ENCODE measurements at places on chromosomes 5 and 9. TPM values are rescaled to one million over a fixed set of nuclear protein-coding genes. Genes with fewer than 3 reads are reported as not detected.

DNA sequence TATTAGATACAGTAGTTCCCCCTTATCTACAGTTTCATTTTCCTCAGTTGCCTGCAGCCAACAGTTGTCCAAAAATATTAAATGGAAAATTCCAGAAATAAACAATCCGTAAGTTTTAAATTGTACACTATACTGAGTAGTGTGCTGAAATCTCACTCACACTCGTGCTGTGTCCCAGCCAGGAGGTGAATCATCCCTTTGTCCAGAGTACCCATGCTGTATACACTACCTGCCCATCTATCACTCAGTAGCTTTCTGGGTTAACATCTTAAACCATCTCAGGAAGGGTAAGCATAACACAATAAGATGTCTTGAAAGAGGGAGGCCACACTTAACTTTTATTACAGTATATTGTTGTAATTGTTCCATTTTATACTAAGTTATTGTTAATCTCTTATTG is 31.7 kb upstream of the DNAH5 start:
- DNase-seq = no peak

GRCh38 chr5:163366757-163367156 is 70.6 kb upstream of the CCNG1 start:
- DNase-seq = no peak

DNA sequence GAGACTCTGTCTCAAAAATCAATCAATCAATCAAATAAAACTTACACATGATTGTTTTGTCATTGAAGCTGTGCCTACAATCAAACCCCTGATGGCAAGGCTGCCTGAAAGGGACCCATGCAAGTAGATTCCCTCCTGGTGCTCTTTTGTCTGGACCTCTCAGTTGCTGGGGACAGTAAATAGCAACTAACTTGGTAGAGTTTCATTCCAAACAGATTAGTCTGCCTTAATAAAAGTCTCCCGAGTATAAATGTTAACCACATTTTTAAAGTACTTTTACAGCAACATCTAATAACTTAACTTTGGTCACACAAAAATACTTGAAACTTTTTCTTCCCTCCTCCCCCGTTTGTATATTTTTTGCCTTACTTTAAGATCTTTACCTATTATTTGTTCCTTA is 105.5 kb downstream of the FEM1C start:
- no peak for DNase-seq

Gene CXCL14
- total RNA-seq = 76.5 TPM

DNA sequence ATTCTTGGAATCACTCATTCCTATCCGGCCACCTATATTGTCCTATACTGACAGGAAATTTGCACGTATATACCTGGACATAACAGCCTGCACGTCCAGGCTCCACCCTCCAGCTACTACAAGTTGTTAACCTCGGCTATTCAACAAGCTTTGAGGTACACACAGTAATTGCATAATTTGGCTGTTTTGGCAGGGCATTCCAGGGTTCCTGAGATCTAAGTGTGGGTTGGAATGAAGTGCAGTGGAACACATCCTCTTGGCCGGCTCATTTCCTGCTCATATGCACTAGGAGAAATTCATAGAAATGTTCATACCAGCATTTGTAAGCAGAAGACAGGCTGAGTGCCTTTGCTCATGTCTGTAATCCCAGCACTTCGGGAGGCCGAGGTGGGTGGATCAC is 222.3 kb downstream of the FBXL7 start:
- DNase-seq = no peak

GRCh38 chr9:127176631-127177030 is 54.2 kb upstream of the ANGPTL2 start:
- no peak for DNase-seq

Gene PCA3
- total RNA-seq = under 0.01 TPM

Gene SOX30
- not detected for total RNA-seq

Gene FNIP1
- total RNA-seq = 38.6 TPM

DNA sequence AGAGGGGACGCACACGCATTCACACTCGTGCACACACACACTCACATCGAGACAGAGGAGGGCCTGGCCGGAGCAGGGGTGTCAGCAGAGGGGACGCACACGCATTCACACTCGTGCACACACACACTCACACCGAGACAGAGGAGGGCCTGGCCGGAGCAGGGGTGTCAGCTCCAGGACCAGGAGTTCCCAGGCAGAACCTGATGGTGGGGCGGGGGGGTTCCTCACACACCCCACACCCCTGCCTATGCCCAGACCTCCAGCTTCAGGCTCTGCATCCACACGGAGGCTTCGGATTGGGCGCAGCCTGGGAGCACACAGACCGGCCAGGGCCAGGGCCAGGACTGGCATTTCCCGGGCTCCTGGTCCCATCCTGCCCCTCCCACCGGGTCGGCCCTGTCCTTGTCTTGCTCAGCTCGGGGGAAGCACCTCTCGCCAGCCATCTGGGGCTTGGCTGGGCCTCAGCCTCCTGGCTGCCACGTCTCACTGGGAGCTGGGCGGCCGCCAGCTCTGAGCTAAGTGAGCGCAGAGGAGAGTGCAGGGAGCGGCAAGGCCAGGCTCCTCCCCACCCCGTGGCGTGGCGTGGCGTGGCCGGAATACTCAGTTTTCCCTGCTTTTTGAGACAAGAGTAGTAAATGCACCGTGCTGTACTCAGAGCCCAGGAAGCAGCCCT is 31.3 kb downstream of the ADAMTS2 start:
- peak; percentile 70 for DNase-seq

Gene POU5F2
- 3.9 TPM for total RNA-seq

GRCh38 chr5:173197375-173197891 is 37.6 kb downstream of the NKX2-5 start:
- no peak for DNase-seq

- no peak for DNase-seq
Measured at GRCh38 chr5:173782671-173783101, 105.5 kb upstream of the CPEB4 start.

- DNase-seq = no peak
Measured at GRCh38 chr9:107883496-107884124, 394.0 kb upstream of the KLF4 start.

DNA sequence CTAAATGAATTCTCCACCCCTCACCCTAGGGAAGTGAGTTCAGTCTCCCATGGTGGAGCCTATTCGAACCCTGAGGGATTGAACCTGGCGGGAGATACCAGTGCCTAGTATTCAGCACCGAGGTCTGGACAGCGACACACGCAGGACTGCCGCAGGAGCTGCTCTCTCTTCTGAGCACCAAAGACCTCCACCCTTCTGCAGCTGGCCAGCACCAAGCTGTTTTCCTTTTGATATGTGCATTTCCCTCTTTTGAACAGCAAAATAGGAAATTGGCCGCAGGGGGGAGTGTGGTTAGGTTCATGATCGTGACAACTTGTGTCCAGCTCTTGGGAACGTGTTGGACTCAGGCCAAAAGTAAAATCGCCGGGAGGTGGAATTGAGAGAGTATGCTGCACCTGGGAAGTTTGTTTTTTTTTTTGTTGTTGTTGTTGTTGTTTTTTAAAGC is 1.2 kb upstream of the PCSK1 start:
- DNase-seq = no peak

DNA sequence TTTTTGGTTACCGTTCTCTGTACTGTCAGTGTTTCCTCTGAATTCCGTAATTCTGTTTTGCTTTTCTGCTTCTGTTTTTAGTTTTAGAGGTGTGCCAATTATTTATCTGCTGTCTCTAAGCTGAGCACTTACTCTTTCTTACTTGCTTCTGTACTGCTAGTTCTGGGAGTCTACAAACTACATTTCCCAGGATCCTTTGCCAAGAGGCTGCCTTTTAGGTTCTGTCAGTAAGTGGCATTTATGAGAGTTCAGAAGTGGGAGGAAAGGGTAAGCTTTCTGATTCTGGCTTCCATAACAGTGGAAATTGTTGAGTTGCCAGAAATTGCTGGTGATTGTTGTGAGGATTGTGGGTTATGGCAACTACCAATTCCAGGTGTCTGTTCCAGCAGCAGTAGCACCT is 102.4 kb downstream of the OSTF1 start:
- no peak for DNase-seq

Gene DIPK1B
- 37.9 TPM for total RNA-seq

GRCh38 chr5:79936002-79936645 is 54.9 kb downstream of the MTX3 start:
- peak; percentile 43 for DNase-seq

DNA sequence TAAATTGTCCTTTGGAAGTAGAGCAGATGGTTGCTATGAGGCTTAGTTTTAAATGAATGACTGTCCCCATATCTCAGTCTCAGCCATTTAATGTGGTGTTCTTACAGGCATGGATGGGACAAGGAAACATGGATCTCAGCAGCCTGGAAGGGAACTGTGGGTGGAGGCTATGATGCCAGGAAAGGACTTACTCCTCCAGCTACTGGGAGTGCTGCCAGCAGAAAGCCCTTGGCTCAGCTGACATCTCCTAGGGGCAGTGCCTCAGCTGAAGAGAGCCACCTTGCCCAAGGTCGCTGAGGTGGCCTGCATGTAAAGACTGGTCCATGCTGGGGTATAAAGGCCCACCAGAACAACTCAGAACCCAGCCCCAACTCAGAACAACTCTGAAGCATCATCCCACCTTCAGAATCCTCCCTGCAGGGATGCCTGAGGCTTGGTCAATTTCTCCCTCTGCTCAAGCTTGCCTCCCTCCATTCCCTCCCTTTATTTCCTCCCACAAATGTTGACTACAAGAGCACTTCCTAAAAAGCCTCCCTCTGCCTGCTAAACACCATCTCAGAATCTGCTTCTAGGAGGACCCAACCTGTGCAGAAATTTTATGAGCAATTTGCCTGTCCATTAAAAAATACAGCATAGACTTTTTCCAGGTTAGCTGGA is 1.8 kb upstream of the PDE8B start:
- no peak for DNase-seq

Gene CDKN2B
- 33.1 TPM for total RNA-seq

- DNase-seq = no peak
Measured at GRCh38 chr9:2872250-2872930, 28.5 kb upstream of the PUM3 start.
